ENCODE measurements at places on chromosomes 12 and 14.
A peak's percentile ranks its signal among the peaks of the same experiment; 100 is the strongest.

DNA sequence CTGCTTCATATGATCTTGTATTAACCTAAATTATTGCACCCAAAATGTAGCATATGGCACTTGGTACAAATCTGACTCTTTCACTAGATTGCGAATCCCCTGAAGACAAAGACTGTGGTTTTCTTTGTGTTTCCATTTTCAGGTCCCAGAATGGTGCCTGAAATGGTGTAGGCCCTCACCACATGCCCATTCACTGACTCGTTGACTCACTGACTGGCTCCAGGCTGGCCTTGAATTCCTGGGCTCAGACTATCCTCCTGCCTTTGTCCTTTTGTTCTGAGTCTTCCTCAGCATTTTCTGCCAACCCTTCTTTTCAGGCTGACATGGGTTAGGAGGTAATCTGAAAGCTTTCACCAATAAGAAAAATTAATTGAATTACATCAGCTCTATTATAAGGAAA lies 368.7 kb upstream of the GARIN6 start:
- DNase-seq: no peak

DNA sequence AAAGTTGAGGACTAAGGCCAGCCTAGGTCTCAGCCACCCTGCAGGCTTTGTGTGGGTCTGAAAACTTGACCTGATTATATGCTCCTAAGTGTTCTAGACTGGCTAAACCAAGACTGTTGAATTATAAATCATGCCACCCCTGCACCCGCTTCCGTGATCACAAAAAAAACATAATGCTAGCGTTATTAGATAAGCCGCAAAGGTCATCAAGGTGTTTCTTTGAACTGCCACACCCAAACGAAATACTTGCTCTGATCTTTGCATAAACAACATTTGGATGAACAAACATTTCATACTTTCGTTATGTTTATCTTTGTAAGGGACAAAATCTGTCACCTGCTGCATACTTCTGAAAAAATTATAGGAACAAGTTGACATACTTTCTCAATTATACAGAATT lies 2.5 kb downstream of the SMCO2 start:
- no peak for DNase-seq

GRCh38 chr12:16076970-16077522 lies 165.9 kb downstream of the DERA start:
- no peak for DNase-seq

GRCh38 chr14:55665067-55665675 lies 85.2 kb downstream of the KTN1 start:
- DNase-seq: no peak

DNA sequence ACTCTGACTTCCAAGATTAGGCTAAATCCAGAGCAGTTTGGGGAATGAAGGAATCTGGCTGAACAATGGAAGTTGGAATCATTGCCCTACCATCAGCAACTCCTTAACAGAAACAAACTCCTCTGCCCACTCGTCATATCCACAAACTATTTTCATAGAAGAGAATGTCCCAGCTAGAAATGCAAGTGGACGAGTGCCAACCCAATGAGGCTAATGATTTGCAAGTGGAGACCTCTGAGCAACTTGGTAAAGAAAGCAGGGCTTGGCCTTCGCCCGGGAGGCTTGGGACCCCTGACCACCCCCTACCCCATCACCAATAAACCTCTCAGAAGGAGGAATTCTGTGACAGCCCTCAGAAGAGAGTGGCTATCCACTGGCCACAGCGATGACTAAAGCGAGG lies 40.0 kb upstream of the DDX11 start:
- DNase-seq: no peak

GRCh38 chr14:65412856-65413738 lies 567 bp downstream of the FUT8 start:
- DNase-seq: peak; percentile 74

DNA sequence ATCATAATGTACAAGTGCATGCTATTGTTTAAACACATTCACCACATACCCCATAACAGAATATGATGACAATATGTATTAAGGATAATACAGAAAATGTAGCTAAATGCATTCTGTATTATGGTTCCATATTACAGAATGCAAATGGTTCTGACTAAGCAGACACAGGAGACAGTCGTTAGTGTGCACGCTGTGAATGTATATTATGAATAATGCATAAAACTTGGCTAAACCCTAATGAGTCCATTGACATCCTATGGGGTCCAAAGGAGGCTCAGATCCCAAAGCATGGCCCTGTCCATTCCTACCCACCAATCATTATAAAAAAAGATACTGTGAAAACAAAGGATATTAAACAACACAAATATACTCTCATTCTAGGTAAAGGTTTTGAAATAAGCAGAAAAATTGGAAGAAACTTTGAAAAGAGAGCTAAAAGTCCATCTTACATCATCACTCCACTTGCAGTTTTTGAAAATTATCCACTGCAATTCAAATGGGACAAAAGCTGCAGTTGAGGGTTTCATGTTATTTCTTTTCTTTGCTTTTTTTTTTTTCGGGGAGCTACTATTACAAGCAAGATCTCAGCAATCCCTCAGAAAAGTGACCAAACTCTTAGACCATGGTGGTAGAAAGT lies 415.1 kb downstream of the BCAT1 start:
- DNase-seq: no peak

DNA sequence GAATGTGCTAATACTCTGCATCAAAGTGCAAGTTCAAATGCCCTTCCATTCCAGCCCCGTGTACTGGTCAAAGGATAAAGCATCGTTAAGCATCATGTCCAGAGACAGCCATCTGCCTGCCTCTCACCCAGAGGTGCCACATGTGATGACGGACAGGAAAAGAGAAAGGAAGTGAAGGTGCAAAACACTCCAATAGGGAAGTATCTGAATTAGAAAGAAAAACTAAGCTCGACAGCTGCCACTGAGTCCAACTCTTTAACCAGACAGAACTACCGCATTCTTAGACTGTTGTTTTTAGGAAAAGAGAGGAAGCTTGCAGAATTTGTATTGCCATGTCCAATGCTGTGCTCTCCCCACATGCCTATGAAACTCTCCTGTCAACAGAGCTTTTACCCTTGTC lies 465.0 kb upstream of the SOX5 start:
- DNase-seq: no peak

DNA sequence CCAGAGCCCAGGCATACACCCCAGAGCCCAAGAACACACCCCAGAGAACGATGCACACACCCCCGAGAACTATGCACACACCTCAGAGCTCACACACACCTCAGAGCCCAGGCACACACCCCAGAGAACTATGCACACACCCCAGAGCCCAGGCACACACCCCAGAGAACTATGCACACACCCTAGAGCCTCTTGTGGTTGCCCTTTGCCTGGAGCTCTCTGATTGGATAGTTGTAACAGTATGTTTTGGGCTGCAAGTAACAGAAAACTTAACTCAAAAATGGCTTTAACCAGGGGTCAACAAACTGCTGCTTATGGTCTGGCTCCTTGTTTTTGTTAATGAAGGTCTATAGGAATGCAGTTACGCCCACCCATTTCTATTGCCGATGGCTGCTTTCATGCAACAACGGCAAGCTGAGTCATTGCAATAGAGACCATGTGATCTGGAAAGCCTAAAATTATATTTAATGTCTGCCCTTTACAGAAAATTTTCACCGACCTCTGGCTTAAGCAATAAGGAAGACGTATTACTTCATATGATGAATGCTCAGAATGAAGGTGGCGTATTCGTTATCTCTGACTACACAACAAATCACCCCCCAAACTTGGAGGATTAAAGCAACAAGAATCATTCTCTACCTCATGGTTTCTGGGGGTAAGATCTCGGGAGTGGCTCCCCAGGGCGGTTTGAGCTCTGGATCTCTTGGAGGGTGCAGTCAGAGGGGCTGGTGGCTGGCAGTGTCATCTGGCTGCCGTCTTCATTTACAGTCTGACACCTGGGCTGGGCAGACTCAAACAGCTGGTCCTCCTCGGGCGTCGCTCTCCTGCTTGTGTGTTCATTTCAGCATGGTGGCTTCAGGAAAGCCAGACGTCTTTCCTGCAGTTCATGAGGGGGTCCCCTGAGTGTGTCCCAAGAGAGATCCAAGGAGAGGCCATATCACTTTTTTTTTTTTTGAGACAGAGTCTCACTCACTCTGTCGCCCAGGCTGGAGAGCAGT lies 66.3 kb upstream of the NCOR2 start:
- DNase-seq: no peak

GRCh38 chr14:59699442-59699841 lies 122.8 kb upstream of the CCDC175 start:
- DNase-seq: no peak

- no peak for DNase-seq
Observed at GRCh38 chr12:2486796-2487195, 308.0 kb upstream of the FKBP4 start.

DNA sequence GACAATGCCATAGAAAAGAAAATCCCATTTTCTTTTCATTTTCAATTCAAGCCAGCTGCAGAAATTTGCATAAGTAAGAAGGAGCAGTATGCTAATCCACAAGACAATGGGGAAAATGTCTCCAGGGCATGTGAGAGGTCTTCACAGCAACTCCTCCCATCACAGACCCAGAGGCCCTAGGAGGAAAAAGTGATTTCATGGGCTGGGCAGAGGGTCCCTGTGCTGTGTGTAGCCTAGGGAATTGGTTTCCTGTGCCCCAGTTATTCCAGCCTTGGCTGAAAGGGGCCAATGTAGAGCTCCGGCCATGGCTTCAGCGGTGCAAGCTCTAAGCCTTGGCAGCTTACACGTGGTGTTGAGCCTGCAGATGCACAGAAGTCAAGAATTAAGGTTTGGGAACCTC lies 211.4 kb downstream of the CCDC59 start:
- DNase-seq: no peak

GRCh38 chr12:122793685-122794106 lies 19.3 kb downstream of the CCDC62 start:
- peak; percentile 54 for DNase-seq

DNA sequence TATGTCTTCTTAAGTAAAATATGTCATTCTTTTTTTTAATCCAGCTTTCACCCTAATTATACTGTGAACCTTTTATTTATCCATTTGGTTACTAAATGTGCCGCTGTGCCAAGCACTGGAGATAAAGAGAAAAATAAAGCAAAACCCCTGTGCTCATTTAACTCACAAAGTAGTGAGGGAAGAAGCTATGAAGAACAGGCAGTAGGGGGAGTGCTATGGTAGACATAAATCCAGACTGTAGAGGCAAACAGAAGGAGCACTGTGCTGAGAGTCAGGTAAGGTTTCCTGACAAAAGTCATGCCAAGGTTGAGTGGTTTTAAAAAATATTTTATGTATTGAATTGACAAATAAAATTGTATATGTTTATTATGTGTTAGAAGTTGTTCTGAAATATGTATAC lies 188.5 kb upstream of the SYT10 start:
- no peak for DNase-seq

- DNase-seq: no peak
Observed at GRCh38 chr12:127431594-127431993, 835.4 kb upstream of the TMEM132C start.

DNA sequence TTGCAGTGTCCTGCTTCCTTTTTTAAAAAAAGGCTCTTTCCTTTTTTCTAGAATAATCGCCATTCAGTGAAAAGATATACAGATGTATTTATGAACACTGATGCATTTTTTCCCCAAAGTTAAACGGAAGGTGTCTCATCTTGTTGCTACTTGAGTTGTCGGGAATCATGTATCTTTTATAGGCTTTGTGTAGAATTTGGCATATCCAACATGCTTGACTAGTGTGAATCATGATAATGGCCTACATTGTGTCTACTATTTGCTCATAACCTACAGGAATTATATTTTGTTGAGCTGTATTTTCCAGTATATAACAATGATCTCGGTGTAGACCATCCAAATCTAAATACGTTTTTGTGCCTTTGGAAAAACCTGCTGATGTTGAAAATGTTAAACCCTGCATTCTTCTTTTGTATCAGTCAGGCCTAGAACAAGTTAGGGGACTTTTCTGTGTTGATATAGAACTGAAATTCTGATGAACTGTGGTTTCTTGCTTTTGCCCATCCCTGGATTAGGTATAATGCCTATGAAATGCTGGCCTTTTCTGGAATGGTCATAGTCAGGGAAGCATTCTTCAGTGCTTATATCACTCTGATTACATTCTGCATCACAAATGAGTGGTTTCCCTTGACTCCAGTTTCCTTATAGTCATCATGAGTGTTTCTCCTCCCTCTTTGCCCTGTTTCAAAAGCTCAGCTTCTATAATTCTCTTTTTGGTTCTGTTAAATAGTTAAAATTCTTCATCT lies 10.8 kb downstream of the BMAL2 start:
- DNase-seq: peak; percentile 92

GRCh38 chr14:102164241-102164641 lies 24.5 kb downstream of the WDR20 start:
- peak; percentile 39 for DNase-seq

- DNase-seq: no peak
Observed at GRCh38 chr14:89283327-89284060, 133.5 kb downstream of the FOXN3 start.

DNA sequence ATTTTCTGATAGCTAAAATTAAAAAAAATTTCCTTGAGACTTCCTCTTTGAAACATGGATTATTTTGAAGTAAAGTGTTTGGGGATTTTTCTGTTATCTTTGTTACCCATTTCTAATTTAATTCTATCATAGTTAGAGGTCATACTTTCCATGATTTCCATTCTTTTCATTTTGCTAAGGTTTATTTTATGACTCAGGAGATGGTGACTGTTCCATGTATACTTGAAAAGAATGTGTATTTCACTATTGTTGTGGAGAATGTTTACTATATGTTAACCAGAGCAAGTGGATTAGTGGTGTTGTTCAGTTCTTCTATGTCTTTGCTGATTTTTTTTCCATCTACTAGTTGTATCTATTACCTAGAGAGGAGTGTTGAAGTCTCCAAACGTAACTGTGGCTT lies 250.5 kb upstream of the PELI2 start:
- DNase-seq: peak; percentile 28

- DNase-seq: peak; percentile 58
Observed at GRCh38 chr12:115758877-115759620, 518.4 kb downstream of the MED13L start.

GRCh38 chr12:90833228-90833627 lies 121.7 kb downstream of the CCER1 start:
- DNase-seq: no peak

DNA sequence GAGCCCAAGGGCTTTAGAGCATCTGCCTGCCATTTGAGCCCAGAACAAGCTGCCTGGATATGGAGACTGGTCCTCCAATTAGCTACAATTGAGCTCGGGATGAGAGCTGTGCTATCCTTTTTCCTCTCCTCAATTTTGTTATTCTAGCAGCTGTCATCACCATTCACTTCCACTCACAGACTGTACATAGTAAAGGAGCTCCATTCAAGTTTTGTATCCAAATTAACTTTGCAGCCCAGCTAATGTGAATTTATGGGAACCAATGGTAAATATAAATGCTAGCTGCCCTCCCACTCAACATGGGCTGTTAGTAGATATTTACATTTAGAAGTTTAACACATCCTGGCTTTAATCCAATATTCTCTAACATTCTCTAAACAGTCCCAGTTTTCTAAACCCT lies 44.6 kb downstream of the BMP4 start:
- no peak for DNase-seq

DNA sequence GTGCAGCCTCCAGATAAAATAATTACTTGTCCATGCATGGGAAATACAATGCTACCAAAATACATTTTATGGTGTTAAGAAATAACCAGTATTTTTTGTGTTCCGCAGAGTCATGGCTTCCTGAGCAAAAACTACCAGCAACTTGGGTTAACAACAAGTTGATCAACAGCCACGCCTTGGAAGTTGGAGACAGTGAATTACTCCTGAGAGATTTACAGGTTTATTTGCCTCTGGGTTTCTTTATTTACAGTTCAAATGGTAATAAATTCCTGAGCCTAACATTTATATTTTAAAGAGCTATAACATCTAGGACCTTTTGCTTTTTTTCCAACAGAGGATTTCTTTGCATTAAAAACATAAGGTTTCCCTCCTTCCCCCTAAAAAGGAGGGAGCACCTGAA lies 194.0 kb downstream of the IPO8 start:
- DNase-seq: no peak

- no peak for DNase-seq
Observed at GRCh38 chr14:99928963-99929362, 135.8 kb downstream of the EML1 start.
